ENCODE measurements at places on chromosomes 1 and 21.

DNA sequence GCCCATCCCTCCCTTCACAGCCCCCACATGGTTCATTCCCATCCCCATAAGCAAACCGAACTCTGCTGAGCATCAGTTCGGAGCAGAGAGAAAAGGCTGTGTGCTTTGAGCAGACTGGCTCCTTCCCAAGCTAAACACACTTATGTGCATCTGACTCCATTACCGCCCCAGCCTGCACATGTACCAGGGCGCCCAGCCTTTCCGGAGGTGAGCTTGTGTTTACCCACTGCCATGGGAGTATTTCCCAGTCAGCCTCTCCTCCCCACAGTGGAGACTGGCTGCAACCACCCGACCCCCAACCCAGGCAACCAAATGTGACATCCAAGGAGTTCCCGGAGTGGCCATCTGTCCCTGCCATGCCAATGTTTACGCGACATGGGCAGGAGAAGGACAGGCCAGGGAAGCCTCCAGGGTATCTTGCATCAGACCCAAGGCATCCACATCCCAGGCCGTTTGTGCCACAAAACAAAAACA, 9.4 kb downstream of the TIAM1 start:
- no peak for DNase-seq

GRCh38 chr1:44422161-44422560, 17.1 kb downstream of the RNF220 start:
- no peak for DNase-seq

DNA sequence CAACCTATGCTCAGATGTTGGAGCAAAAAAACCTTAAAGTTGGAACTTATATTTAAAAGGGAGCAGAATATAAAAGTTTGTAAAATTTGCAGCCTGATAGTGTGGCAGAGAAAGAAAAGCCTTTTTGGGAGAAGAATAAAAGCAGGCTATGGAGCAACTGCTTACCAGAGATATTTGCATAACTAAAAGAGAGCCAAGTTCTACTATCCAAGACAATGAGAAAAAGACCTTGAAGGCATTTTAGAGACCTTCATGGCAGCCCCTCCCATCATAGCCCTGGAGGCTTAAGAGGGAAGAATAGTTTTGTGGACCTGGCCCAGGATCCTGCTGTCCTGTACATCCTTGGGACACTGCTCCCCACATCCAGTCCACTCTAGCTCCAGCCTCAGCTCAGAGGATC, 312.5 kb upstream of the ZRANB2 start:
- no peak for DNase-seq

DNA sequence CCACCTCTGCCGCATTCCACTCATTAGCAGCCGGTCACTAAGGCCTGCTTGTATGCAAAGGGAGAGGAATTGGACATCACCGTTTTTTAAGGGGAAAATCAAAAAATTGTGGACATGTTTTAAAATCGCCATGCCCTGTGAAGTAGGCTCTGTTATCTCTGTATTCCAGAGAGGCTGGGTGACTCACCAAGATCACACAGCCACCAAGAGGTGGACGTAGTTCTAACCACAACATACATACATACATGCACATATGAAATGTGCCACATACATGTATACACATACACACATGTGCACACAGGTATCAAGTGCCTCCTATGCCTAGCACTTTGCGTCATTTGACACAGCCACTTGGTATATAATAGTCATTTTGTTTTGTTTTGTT, 16.0 kb upstream of the ZSCAN20 start:
- no peak for DNase-seq

GRCh38 chr21:42242611-42243010, 23.7 kb downstream of the ABCG1 start:
- DNase-seq = no peak

DNA sequence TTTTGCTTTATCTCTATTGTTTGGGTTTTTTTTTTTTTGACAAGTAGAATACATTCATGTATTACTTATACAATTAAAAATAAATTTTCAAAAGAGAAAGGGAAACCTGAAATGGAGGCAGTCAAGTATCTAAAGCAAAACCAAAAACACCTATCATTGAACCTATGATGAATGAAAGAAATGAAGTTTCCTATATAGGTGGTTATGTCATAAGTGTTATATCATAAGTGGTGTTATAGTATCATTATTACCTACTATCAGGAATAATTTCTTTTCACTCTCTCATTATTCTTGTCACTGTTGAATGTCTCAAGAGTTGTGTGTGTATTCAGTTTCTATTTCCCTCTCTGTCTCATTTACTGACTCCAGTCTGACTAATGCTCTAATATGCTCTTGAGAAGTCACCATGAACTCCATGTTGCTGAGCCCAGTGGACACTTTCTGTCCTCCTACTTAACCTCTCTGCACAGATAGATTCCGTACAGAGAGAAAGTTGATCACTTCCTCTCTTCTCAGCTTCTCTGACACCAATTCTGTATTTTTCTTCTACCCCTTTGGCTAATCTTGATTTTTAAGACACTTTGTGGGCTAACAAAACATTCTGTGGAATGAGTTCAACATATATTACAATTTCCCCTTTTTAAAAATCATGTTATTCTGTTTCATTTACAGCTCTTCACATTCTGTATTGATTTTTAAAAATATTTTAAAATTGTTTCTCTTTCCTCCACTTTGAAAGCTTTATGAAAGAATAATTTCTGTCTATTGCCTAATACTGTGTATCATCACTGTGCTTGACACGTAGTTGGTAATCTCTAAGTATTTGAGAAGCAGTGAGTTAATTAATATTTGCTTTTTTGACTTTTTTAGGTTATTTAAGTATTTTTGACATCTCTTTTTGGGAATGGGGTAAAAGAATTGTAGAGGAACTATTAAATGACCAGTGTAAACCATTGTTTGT, 50.1 kb downstream of the RASAL2 start:
- DNase-seq = no peak

DNA sequence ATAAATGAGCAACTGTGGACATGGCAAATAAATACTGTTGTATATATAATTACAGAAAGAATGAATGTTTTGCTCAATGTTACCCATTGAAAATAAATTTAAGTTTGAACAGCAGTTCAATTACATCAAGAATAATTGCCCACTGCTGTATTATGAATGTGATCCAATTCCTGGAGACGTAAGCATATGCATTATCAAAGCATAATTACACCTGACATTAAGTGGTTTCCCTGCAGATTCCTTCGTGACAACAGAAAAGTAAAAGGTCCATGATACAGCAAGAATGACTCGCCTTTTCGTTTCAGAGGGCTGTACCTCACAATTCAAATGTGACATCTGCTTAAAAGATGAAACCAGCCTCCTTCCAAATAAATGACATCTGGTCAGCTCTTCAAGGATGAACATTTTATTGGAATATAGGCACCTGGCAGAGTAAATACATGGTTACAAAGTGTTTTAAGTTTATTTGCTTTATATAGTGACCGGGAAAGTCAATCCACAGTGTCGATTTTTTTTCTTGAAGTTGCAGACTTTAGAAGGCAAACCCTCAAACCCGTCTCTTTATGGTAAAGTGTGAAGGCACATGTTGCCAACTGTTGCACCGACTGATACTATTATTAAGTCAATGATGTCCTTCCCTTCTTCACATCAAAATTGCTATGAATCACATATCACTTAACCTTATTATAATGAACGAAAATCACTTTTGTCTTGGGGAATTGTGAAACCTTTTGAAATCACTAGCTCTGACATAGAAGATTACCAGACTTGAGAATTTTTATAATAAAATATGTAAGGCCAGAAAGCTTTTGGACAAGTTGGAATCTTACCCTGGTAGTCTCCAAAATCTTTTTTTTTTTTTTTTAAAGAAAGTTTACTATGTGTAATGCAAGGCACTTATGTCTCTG, 36.2 kb upstream of the EDEM3 start:
- peak; percentile 49 for DNase-seq

DNA sequence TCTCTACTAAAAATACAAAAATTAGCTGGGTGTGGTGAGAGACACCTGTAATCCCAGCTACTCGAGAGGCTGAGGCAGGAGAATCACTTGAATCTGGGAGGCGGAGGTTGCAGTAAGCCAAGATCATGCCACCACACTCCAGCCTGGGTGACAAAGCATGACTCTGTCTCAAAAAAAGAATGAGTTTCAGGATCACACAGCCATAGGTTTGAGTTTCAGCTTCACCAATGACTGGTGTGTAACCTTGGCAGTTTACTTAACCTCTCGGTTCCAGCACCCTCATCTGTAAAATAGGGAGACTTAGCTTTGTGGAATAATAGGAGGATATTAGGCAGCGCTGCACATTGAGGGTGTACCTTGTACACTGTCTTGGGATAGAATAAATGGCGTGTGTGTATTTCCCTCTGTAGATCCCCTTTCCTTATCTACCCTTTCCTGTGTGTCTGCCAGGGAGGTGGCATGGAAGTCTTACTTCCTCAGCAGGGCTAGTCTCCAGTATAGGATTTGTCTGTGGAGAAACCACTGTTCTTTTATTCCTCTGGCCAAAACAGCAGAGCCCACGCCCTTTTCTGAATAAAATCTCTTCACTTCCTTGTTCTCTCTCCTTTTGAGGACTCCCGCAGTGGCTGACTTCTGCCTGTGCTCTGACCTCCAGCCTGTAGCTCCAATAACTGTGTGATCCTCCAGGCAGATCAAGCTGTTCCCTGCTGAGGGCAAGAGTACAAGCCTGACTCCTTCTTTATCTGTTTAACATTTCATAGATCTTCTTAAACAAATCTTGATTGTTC, 90.4 kb downstream of the HHAT start:
- no peak for DNase-seq

DNA sequence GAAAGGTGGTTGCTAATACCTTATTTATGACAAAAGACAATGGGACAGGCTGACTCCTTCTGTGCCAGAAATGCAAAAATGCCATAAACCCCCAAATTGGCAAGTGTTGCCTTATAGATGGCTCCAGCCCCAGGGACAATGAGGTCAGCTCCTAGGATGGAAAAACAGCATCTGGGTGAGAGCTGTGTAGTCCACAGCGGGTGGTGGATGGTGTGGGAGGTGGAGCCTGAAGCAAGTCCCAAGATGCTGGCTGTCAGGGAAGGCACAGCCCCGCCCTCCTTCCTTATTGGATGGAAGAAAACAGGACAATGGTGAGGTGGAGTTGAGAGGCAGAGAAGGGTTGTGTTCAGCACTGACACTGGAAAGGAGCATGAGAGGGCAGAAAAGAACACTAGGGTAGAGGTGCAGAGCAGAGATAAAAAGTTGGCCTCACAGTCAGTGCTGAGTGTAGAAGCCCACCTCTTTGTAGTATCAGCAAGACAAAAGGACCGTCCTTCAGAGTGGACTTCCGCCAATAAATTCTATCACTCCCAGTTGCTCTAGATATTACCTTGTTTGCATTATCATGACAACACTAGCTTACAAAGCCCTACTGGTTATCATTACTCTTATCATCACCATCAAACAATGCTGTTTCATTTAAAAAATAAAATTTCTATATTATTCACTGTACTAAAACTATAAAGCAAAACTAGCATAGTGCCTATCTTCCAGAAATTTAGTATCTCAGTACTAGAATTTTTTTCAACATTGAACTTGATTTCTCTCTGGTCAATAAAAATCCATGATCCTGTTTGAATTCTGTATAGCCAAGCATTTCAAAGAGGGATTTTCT, 3.7 kb upstream of the SDE2 start:
- peak; percentile 46 for DNase-seq

GRCh38 chr1:79852004-79852403, 845.5 kb upstream of the ADGRL4 start:
- no peak for DNase-seq

GRCh38 chr1:179175011-179175841, 54.3 kb downstream of the ABL2 start:
- DNase-seq = no peak

- no peak for DNase-seq
These were observed 287.8 kb upstream of the CHRM3 start for GRCh38 chr1:239098400-239099037.

All from NCI-H524 (cell line).